CD8-positive, alpha-beta T cell (primary cell): ENCODE measurements at places on chromosomes 7 and 10.

DNA sequence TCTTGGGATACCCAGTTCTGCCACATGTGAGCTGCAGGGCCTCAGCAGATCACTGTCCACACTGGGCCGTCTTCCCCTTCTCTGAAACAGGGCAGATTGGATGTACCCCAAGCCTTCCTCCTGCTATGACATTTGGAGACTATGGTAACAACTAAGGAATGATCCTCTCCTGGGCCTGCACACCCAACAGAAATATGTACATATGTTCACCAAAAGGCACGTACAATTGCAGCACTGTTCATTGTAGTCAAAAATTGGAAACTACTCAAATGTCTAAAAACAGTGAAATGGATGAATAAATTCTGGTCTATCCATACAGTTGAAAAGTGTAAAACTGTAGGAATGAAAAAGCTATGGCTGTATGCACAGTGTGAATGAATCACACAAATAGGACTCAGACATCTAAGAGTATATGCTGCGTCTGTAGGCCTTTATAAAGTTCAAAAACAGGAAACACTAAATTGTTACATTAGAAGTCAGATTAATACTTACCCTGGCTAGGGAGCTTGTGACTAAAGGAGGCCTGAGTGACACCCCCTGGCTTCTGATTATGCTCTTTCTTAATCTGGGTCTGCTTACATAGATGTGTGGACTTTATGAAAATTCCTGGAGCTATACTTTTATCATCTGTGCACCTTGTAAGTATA is 16.1 kb upstream of the XPNPEP1 start:
- no peak for DNase-seq

- DNase-seq: no peak
Observed at GRCh38 chr7:155204744-155205367, 92.8 kb upstream of the INSIG1 start.

- DNase-seq: no peak
Observed at GRCh38 chr10:27792216-27792615, 46.6 kb upstream of the MKX start.

DNA sequence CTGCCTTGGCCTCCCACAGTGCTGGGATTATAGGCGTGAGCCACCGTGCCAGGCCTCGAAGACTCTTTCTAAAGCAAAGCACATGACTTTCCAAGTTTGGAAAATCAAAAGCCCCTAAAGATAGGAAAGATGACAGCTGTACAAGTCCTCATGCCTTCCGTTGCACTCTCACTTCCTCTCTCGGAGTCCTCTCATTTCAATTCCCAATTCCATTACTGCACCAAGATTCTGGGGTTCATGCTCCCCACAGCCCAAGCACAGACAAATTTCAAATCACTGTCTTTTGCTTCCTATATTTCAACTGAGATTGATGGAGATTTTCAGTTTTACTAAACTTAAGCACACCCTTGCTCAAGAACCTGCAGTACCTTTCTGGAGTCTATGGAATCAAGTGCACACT is 10.9 kb upstream of the PLAU start:
- no peak for DNase-seq

DNA sequence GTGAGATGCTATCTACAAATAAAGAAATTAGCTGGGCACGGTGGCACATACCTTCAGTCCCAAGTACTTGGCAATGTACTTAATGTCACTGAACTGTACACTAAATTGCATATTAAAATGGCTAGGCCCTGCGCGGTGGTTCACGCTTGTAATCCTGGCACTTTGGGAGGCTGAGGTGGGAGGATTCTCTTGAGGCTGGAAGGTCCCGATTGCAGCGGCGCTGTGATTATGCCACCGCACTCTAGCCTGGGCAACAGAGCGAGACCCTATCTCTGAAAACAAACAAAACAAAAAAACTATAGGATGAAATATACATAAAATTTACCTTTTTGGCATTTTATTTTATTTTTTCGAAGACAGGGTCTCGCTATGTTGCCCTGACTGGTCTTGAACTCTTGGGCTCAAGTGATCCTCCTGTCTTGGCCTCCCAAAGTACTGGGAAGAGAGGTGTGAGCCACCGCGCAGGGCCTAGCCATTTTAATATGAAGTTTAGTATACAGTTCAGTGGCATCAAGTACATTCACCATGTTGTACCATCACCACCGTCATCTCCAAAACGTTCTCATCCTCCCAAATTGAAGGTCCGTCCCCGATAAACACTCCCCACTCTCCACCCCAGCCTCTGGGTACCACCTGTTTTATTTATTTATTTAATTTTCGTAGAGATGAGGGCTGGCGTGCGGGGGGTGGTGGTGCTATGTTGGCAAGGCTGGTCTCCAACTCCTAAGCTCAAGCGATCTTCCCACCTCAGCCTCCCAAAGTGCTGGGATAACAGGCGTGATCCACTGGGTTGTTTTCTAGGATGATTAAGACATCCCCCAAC is 1.3 kb upstream of the EIF3B start:
- DNase-seq: no peak

GRCh38 chr10:111598433-111599059 is 521.7 kb downstream of the ADRA2A start:
- peak; percentile 31 for DNase-seq

DNA sequence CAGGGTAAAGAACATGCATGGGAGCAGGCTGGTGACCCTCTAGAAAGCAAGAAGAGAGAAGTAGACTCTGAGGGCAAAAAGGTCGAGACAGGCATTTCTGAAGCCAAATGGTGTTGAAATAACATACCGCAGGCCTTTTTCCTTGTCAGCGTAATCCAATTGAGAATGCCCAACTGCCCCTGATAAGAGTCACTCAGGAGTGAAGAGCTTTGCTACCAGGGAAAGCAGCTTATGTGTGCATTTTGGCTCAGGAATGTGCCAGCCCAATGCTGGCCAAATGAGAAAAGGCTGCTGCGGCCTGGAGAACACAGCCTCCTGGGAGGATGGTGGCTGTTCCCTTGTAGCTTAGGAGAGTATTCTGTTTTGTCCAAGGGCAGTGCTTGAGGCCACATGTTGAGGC is 61.4 kb upstream of the NFKB2 start:
- no peak for DNase-seq

GRCh38 chr7:113963356-113963755 is 44.5 kb upstream of the PPP1R3A start:
- no peak for DNase-seq

GRCh38 chr7:155722118-155722517 is 77.7 kb downstream of the RBM33 start:
- no peak for DNase-seq

DNA sequence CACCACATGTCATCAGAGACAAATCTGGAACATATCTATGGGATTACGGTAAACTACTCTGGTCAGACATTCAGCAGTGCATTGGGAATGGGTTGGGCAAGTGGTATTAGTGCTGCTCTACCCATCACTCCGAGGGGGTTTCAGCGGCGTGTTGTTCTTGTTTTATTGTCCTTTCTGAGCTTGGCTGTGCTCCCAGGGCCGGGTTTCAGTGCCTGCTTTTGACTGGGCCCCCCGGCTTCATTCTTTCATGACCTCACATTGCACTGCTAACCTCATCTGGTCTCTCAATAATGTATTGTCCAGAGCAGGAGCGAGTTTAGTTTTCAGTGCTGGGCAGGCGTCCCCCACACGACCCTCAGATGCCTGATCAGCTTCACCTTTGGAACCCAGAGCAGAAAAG is 364.6 kb downstream of the PAXIP1 start:
- no peak for DNase-seq

- no peak for DNase-seq
Observed at GRCh38 chr7:80902019-80902418, 16.8 kb downstream of the SEMA3C start.

GRCh38 chr7:93558705-93559614 is 15.6 kb downstream of the CALCR start:
- DNase-seq: no peak

DNA sequence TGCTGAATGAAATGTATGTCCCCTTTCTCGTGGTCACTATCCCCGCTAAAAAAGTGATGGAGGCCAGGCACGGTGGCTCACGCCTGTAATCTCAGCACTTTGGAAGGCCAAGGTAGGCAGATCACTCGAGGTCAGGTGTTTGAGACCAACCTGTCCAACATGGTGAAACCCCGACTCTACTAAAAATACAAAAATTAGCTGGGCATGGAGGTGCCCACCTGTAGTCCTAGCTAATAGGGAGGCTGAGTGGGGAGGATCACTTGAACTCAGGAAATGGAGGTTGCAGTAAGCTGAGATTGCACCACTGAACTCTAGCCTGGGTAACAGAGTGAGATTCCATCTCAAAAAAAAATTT is 91.4 kb upstream of the MKLN1 start:
- no peak for DNase-seq

DNA sequence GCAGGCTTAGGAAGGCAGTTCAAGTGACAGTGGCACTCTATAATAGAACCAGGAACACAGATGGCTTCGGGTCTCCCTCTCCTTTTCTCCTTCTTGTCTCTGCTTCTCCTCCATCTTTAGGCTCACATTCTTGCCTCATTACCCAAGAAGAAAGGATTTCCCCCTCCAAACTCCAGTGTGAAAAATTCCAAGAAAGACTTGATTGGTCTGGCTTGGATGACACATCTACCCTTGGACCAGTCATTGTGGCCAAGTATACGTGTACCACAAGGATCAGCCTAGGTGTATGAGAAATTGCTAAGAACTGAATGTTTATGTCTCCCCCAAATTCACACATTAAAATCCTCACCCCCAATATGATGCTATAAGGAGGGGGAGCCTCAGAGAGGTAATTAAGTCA is 53.9 kb downstream of the PRTFDC1 start:
- DNase-seq: no peak

GRCh38 chr7:93889261-93889660 is 1.3 kb downstream of the TFPI2 start:
- no peak for DNase-seq

DNA sequence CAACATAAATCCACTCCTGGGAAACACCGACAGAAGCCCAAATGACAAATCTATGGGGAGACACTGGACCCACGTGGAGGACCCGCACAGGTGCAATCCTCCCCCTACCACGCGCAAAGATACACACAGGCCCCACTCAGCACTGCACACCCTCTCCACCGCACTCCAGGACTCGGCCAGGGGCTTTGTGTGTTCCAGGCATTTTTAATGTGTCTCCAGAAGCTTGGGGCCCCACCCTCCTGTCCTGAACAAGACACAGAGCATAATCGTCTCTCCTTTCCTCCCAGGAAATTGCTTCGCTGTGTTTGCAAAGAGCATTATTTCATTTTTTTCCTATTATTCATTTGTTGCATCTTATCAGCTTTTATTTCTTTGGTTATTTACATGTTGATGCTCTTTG is 82.8 kb downstream of the GLI3 start:
- DNase-seq: no peak

DNA sequence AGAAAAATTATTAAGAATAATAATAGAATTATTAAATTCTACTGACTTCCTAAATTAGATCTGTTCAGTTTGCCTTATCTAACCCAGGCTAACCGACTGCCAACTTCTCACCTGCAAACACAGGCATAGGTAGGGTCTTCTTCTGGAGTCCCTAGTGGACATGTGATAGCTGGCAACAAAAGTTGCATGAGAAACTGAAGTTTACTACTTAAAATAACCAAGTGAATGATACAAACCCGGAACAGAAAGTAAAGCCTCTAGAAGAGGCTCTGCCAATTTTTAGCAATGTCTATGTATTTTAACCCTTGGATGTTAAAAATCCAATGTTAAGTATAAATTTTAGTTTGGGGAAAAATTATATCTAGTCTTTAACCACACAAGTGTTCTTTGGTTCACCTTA is 37.6 kb downstream of the NDUFB2 start:
- DNase-seq: no peak

DNA sequence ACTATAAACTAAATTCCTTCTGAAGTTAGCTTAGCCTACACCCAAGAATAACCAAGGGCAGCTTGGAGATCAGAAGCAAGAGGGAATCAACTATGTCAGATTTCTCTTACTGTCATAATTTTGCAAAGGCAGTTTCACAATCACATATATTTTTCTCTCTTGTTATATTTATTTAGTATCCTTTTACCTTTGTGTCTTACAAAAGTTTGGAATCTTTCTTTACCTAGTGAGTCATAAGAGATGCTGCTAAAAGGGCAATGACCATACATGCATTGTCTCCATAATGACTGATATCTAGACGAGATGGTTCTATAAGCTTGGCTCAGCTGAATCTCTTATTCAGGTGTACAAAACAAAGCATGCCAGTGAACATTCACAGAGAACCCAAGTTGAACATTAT is 61.1 kb downstream of the PPP1R17 start:
- DNase-seq: no peak

DNA sequence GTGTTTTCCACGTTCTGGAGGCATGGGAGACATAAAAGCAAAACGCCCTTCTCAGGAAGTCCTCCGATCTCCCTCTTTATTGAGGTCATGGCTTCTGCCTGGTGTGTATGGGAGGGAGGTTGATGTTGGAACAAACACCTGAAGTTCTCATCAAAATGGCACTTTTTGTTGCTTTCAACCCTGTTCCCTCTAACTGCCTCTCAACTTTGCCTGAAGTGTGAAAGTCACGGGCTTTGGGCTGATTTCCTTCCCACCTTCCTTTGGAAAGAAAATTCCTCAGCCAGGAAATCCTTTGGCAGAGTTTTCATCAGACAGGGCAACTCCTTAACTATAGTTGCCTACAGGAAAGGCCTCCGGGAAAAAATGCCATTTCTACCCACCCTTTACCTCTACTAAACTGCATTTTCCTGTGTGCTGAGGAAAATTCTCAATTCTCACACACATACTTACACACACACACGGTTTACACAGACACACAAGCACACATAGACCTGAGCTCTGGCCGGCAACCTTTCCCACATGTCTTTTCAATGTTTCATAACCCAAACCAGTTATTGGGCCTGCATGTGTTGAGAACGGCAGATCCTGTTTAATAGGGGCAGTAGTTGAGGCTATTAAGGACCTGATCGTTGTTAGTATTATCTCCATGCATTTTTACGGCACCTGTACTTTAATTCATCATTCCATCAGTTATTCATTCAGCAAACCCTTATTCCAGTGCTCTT is 36.4 kb downstream of the CYP17A1 start:
- no peak for DNase-seq

DNA sequence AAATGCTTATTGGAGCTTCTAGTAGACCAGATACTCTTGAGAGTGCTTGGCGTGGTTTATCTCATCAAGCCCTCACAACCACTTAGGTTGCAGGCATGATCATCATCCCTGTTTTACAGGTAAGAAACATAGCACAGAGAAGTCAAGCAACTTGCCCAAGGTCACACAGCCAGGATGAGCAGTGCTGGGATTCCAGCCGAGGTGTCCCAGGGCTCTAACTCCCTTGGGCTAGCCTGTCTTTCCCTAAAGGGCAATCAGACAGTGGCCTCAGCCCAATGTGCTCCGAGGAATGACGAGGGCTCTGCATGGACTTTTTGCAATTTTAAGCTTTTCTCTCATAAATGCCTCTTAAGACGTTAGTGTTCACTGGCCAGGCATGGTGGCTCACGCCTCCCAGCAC is 39.9 kb upstream of the SPDYE3 start:
- DNase-seq: no peak
